Sciatic nerve (tissue), 2 donors: ENCODE measurements at places on chromosomes 2 and 18.

DNA sequence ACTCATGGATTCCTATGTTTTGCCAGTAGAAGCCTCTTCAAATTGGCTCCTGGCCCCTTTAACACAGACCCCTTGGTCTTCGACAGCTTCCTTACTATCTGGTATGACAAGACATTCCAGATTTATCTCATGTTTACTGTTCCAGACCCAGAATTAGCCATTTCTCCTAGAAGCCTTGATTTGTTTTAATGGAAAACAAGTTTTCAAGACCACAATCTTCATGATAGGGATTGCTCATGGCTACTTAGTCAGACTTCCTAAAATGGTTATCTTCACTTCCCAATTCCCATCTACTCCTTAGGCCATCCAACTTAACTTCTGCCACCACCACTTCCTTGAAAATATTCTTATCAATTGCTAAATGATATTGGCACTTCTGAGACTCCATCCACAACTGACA is 63.2 kb downstream of the TTC32 start:
- DNase-seq, result no peak

DNA sequence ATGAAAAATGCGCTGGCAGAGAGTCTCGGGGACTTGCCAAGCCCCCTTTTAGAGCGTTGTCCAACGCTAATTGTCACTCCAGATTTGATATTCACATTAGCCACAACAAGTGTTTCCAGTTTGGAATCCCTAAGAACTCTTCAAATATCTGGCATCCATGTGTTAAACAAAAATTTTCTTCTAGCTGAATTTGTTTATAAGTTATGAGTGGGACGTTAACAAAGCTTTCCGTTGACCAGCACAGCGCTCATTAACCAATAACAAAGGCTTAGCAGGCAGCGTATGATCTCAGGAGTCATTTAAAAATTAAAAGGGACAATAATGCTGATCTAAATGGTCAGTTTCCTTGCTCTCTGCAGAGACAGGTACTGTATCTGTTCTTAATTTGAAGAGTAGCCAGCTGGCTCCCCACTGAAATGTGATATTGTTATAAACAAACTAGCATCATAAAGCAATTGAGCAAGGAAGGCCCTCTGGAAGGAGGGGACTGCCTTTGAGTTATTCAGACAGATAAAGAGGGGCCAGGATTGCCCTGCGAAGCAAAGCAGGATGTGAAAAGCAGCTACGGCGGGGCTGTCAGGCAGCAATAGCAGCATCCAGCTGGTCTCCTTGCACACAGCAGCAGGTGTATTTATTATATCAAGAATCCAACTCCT is 337.2 kb upstream of the SALL3 start:
- DNase-seq, result no peak

GRCh38 chr2:84435345-84436025 is 23.6 kb downstream of the SUCLG1 start:
- DNase-seq, result no peak

GRCh38 chr2:234199996-234200395 is 149.5 kb downstream of the SPP2 start:
- DNase-seq, result no peak

DNA sequence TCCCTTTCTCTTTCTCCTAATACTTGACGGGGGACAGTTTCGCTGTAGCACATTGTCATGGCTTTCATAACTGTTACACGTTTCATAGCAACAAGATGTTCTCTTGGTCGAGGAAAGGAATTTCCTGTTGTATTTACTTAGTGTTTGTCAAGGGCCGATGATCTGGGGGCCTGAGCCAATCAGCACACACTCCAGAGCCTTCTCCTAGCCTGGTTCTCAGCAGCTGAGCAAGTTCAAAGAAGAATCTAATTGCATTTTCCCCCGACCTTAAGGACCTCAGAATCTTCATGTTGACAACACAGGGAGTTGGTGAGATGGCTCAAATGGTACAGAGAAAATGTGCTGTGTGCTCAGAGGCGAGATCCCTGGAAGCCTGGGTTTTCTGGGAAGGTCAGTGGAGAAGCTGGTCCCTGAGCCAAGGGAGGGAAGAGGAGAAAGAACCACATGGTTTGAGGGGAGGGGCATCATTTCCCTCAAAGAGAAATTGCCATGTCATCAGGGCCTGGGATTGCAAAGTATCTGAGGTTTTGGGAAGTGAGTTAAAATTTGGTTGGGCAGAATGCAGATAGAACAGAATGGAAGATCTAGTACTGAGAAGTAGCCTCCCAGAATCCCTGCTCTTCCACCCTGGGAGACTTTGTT is 76.9 kb upstream of the AGAP1 start:
- no peak for DNase-seq

DNA sequence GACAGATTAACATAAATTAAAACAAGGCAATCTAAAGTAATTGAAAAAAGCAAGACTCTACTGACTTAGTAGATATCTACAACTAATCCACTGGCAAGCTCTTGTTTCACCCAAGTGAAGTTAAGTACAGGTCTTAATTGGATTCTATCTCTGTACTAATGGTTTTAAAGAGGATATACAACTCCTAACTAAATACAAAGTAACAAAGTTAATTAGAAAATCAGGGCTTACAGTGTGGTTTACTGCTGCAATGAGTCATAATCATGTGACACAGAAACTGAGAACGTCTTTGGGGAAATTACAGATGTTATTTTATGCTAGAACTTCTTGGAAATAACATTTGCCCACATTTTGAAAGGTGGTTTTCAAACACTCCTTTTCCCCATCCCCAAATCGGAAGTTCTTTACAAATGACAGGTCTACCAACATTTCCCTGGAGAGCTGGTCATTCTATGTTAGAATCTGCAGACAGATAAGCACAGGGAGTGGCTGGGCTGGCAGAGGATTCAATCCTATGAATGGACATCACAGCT is 245.3 kb downstream of the STK39 start:
- no peak for DNase-seq

DNA sequence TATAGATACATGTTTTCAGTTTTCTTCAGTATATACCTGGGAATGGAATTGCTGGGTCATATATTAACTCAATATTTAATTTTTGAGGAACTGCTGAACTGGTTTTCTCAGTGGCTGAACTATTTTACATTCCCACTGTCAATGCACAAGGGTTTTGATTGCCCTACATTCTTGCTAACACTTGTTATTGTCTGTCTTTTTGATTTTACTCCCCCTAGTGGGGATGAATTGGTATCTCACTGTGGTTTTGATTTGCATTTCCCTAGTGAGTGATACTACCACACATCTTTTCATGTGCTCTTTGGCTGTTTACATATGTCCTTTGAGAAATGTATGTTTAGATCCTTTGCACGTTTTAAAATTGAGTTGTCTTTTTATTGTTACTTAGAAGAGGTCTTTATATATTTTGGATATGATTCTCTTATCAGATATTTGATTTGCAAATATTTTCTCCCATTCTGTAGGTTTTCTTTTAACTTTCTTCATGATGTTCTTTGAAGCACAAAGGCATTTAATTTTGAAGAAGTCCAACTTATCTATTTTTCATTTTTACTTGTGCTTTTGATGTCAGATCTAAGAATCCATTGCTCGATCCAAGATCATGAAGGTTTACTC is 36.2 kb downstream of the ASB1 start:
- DNase-seq, result no peak

GRCh38 chr2:73009177-73009839 is 62.2 kb downstream of the SFXN5 start:
- DNase-seq, result no peak

DNA sequence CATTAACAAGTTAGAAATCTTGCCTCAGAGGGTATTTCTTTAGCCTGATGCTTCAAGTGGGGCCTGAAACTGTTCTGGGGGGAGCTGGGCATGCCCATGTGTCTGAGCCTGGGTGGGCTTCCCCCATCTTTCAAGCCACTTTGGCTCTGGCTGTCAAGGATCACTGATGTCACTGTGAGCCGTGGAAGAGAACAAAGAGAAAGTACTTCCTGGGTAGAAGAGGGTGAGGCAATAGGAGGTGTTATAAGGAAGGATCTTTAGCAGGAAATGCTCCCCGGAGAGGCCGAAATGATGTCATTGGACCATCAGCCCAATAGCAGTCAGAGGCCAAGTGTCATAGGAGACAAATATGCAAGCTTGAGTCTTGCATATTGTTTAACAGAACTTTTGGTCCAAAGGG is 228.4 kb upstream of the MEX3C start:
- DNase-seq, result no peak

GRCh38 chr18:50203801-50204604 is 9.1 kb upstream of the MYO5B start:
- no peak for DNase-seq

DNA sequence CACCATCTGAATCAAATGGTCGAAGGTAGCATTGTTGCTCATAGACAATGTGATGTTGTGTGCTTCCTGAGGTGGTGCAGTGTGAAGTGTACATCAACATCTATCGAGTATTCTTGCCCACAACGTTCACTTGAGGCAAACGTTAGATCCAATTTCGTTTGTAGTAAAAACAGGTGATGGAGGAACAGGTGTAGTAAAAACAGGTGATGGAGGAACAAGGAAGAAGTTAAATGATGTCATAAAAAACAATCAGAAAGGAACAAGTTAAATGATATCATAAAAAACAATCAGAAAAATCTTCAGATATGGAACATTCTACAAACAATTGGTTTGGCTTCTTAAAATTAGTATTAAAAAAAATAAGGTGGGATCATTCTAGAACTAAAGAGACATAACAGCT is 11.3 kb downstream of the WDR7 start:
- DNase-seq, result no peak

DNA sequence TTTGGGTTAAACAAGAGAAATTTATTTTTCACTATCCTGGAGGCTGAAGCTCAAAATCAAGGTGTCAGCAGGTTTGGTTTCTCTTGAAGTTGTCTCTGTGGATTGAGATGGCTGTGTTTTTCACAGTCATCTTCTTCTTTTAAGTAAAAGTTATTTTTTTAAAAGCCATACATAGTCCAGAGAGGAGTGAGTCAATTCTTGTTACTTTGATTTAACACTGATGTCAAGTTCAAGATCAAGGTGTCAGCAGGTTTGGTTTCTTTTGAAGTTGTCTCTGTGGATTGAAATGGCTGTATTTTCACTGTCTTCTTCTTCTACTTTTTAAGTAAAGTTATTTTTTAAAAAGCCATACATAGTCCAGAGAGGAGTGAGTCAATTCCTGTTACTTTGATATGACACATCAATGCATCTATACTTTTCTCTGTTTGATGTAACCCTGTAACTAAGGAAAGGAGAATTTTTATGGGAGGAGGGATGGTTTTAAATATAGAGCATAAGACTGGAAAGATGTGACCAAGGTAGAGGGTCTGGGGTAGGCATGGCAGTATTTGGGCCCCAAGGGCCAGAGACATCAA is 22.5 kb upstream of the RASGRP3 start:
- no peak for DNase-seq

DNA sequence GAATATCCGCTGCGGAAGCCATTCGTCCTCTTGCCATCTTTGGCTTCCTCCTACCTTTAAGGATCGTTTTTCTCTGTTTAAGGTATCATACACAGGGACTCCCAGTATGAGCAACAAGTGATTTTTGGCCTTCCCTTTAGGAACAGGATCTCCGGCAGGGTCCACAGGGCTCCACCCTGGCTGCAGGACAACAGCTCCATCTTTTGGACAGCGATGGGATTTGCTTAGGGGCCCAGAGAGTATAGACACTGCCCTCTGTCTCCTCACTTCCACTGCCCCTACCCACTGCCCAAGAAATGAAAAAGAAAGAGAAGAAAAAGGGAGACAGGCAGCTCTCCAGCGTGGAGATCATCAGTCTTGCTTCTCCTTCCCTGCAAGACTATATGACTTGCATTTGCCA is 224.5 kb downstream of the UXS1 start:
- DNase-seq, result no peak
